ENCODE measurements at places on chromosomes 1 and 21.

DNA sequence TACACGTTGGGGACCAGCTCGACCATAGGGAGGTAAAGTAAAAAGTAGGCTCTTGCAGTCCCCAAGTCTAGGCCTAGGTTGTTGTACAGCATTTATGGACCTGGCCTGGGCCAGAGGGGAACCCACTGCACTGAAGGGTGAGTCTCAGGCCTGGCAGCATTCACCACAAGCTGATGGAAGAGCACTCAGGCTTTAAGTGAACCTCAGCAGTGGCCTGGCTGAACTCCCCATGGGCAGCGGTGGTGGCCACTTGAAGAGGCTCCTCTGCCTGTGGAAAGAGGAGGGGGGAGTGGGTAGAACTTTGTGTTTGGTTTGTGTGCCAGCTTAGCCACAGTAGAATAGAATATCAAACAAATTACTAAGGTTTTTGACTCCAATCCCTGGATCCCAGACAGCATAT is 176.2 kb upstream of the PRMT6 start:
- DNase-seq, result no peak

GRCh38 chr1:172162236-172162635 is 258.2 kb upstream of the C1orf105 start:
- DNase-seq, result peak; percentile 89

GRCh38 chr21:38913120-38913892 is 107.6 kb downstream of the ETS2 start:
- DNase-seq, result peak; percentile 87

GRCh38 chr21:16533692-16534407 is 804.1 kb downstream of the USP25 start:
- DNase-seq, result peak; percentile 83

DNA sequence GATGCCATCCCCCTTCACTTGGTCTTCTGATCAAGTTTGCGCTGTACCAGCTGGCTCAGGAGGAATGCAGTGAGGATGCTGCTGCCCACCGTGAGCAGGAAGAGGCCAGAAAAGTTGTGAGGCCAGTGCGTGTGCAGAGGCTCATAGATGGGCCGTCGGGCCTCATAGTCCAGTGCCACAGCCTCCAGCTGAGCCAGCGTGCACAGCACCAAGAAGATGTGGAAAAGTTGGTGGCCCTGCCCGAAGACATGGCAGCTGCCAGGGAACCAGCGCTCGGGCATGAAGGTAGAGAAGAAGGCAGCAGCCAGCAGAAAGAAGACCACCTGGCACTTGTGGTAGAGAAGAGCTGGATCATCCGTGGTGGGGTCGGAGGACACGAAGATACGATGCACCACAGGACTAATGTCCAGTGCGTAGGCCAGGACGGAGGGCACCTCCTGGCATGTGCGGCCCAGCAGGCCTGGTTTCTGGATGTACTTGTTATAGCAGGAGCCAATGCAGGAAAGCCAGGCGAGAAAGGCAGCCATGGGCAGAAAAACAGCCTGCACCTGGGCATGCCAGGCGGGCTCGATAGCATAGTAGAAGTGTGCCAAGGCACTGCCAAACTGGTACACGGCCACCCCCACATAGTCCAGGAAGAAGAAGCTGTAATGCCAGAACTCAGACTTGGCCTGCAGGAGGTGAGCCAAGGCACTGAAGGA is 3.7 kb upstream of the AUNIP start:
- DNase-seq, result no peak

GRCh38 chr1:203354246-203354645 is 3.3 kb upstream of the FMOD start:
- DNase-seq, result no peak

GRCh38 chr1:17973694-17974093 is 133.9 kb upstream of the IGSF21 start:
- DNase-seq, result no peak

- peak; percentile 47 for DNase-seq
Measured at GRCh38 chr1:9835758-9836631, 12.2 kb upstream of the CLSTN1 start.

DNA sequence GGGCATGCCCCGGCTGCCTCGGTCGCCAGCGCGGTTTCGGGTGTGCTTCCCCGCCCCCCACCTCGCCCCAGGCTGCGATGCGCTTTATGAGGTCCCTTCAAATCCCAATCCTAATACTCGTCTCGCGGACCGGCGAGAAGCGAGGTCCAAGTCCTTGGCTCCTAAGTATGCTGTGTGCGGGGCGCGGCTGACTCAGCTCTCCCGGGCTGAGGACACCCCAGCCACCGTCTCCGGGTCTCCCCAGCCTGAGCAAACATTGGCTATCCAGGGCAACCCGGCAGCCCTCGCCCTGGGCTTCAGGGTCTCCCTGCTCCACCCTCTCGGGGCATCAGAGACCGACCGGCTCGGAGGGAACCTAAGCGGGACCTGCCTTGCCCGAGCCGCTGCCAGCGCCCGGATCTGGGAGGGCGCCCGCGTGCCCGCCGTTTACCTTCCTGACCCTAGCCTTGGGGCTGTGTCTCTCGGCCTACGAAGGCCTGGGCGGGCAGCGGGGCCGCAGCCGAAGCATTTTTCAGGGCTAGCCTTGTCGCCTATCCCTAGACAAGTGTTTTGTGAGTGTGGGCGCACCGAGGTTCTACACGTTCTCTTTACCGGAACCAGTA is 1.2 kb downstream of the ITPKB start:
- DNase-seq, result peak; percentile 61

GRCh38 chr1:45876000-45876617 is 72.7 kb downstream of the MAST2 start:
- no peak for DNase-seq

DNA sequence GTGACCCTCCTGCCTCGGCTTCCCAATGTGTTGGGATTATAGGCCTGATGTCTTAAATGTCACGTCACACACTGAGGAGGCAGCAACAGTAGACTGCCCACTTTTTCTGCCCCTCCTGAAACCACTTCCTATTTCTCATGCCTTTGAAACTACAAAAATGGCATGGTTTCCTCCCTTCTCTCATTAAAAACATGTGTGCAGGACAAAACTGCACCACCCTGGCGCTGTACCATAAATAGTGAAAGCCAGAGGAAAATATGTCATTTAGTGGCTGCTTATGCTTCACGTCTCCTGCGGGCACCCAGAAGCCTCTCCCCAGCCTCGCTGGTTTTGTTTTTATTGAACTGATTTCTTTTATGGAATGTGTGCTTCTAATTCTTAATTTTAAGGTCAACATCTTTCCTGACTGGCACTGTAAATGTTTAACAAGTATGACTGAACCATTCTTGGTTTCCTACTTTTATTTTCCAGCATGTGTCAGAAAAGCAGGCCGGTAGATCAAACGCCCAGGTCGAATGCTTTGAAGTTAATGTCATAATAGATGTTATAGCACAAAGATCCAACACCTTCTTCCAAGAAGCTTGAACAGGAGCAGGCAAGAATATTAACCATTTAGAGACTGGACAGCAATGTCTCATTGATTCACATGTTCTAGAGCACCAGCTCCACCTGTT is 59.6 kb upstream of the C1orf87 start:
- DNase-seq, result peak; percentile 61

DNA sequence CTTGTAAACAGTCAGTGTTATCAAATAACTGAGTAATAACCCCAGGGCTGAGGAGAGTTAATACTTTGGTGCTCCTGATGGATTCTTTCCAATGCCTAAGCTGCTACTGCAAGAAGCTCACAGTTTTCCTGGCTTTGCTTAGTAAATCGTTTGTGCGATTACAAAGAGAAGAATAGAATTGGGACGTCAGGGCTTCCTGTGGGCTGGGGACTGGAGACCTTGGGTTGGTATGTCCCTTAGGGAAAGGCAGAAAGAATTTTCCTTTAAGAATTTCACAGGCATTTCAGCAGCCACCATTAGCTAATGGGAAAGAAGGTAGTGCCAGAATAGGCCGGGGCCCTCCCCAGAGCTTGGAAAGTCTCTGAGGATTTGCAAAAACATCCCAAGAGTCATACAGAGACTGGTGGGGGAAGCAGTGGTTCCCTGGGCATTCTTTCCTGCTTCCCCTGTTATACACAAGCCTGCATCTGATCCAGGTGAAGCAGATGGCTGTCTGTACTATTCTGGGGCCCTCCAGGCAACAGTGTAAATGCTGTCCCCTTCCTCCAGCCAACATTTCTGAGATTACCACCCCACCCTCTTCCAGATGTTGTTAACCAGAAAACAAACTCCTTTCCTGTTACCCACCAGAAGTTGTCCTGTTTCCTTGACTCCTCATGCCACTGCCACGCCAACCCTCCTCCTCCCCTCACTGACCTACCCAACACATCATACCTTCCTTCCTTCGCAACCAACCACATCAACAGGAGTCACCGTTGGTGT is 40.2 kb downstream of the PLXNA2 start:
- DNase-seq, result peak; percentile 50

DNA sequence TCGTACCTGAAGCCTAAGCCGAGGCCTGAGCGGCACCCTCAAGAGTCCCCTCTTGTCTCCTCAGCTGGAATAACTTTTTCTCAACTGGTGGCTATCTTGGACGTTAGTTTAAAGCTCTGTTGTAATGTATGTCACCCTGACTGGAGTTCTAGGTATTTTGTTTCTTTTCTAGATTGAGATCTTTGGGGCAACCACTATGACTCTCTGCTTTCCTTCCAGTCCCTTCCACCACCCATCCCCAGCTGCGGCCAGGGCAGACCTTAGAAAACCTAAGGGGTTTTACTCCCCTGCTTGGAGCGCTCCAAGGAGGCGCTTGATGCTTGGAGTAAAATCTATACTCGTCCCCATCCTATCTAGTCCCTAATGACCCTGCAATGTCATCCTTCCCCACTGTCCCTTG is 74.6 kb upstream of the MRPS6 start:
- no peak for DNase-seq

GRCh38 chr1:236377832-236378535 is 16.1 kb upstream of the EDARADD start:
- no peak for DNase-seq

DNA sequence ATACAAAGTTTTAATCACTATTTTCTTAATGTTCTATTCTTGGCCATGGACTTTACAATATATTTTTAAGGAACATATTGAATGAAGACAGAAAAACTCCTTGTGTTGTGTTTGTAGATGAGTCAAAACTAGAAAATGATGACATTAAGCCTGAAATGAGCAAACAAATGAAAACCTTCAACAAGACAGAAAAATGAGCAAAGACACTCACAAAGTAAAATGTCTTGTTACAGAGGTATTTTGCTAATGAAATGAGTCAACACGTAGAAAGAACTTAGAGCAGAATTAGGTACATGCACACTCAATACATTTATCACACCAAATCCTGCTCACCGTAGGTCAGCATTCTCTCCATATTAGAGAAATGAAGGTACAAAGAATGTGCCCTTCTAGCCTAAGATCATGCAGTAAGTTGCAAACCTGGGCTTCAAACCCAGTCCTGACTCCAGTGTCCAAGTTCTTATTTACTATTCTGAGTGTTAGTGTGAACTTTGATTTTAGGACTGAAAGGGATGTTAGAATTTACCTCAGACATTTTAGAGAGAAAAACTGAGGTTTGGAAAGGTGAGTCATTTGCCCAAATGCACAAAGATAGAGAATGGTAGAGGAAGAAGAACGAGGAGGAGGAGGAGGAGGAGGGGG is 133.9 kb upstream of the SGIP1 start:
- no peak for DNase-seq

DNA sequence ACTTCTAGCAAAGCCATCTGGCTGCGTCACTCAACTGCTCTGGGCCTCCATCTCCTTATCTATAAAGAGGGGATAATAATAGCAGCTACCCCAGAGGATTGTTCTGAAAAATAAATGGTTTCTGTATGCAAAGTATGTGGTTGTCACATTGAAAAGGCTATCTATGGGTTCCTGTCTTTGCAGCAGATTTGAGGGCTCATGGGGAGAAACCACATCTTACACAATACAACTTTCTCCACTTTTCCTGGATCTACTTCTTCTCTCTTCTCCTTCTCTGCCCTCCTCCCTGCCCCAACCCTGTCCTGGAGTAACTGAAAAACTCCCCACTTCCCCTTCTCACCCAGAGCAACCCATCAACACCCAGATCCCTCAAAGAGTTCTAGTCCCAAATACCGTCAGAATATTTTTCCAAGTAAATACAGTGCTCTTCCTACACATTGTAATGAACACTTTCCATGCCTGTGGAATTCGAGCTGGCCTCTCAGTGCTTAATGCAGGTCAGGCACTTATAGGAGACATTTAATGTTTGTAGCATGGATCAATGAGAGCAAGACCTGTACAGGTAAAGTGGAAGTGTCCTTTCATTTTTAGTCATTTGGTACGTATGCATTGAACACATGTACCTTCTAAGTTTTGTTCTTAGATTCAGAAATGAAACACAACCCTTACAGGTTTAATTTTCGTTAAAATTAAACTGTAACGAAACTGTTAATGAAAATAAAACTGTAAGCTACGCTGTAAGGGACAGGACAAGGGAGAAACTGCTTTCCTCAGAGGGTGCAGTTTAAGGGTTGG is 131.9 kb downstream of the AK5 start:
- no peak for DNase-seq

DNA sequence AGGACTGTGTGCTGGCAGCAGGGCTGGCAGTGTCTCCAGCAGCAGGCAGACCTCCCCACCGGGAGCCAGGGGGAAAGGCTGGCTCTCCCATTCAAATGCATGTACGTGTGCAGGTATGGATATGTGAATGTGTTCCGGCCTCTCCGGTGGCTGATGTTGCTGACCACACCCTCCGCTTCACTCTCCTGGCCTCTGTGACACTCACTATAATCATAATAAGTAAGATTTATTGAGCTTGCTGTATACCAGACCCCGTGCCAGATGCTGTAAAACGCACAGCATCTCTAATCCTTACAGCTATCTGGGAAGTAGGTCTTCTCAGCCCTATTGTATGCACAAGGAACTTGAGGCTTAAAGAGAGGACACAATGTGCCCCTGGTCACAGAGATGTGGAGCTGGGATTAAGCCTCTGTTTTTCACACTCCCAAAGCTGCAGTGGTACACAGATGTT is 20.5 kb upstream of the ARTN start:
- DNase-seq, result no peak

- DNase-seq, result no peak
Measured at GRCh38 chr1:155004352-155005075, 1.9 kb downstream of the ZBTB7B start.

DNA sequence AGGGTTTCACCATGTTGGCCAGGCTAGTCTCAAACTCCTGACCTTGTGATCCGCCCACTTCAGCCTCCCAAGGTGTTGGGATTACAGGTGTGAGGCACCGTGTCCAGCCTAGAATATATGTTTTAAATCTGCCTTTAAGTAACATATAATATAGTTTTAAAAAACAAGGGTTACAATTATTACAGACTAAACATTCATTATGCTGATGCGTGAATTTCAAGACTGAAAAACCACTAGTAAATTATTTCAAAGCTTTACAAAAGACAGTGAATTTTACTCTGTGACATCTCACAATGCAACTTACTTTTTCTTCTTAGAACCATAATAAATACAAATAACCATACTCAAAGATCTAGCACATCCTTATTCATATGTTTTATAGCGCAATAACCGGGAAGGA is 24.7 kb downstream of the ZNF684 start:
- no peak for DNase-seq

DNA sequence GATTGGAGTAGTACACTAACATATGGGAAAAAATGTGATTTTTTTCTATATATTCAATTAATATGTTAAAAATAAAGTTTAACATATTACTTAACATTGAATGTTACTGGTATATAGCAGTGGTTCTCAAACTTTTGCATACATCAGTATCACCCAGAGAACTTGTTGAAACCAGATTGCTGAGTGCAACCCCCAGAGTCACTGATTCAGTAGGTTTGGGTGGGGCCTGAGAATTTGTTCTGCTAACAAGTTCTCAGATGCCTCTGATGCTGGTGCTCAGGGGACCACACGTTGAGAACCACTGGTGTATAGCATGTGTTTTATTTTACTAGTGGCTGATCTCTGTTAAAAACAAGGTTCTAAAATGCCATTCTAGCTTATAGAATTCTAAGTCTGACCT is 161.9 kb downstream of the HHIPL2 start:
- DNase-seq, result no peak

- DNase-seq, result peak; percentile 66
Measured at GRCh38 chr1:94110021-94110761, 10.8 kb downstream of the ABCA4 start.

All from muscle of leg (tissue), 16 donors.